Cortex of kidney (tissue), 1 donor: ENCODE measurements at places on chromosomes 2 and 18.

GRCh38 chr18:49886891-49887764 lies 73.8 kb upstream of the ACAA2 start:
- DNase-seq: no peak

- DNase-seq: no peak
Observed at GRCh38 chr2:8438996-8439395, 242.9 kb upstream of the ID2 start.

DNA sequence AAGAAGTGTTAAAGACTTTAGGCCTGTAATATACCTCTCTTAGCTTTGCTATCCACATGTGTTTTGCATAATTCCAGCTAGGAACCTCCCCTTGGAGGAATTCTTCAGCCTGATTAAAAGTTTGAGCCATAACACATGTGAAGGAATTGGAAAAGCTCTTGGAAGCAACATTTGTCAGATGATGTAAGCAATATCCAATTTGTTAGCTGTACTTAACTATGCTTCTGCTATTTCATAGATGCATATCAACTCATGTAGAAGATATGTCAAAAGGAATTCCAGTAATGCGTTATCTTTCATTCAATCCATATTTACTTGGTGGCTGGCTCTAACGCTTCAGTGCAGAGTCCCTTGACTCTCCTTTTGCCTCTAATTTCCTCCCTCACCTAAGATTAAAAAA lies 46.2 kb downstream of the PKP4 start:
- no peak for DNase-seq

GRCh38 chr2:3656762-3657721 lies 958 bp upstream of the ALLC start:
- no peak for DNase-seq

- no peak for DNase-seq
Observed at GRCh38 chr2:166417669-166418068, 41.9 kb upstream of the SCN9A start.

DNA sequence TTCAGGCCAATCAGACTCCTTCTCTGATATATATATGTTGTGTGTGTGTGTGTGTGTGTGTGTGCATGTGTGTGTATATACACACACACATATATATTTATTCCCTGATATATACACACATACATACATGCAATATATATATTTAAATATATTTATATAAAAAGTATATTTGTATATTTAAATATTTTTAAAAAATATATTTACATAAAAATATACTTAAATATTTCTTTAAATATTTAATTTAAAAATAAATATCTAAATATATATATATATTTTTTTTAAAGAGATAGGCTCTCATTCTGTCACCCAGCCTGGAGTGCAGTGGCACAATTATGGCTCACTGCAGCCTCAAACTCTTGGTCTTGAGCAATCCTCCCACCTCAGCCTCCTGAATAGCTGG lies 281.3 kb downstream of the DYSF start:
- DNase-seq: no peak

DNA sequence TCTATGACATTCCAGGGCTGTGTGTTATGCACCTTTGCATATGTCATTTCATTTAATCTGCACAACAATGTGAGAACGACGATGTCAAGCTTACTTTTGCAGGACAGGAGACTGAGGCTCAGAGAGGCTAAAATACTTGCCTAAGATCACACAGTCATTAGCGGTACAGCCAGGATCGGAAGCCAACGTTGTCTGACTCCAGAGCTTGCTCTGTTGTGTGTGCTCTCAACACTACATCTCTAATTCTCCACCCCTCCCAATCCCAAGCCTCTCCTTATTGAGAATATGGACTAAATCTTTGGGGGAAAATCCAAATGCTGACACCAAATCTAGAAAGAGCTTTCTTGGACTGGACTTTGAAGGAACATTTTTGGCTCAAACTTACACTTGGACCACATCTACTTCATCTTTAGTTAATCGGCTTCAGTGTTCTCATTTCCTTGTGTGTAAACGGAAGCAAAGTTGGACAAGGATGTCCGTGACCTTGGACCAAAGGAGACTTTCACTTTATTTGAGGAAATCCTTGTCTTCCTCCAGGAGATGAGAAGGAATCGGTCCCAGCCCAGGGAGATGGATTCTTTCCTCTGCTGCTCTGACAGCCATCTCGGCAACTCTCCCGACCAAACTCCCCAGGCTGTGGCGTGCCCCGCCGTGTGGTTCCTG lies 242.4 kb downstream of the LPIN1 start:
- no peak for DNase-seq

DNA sequence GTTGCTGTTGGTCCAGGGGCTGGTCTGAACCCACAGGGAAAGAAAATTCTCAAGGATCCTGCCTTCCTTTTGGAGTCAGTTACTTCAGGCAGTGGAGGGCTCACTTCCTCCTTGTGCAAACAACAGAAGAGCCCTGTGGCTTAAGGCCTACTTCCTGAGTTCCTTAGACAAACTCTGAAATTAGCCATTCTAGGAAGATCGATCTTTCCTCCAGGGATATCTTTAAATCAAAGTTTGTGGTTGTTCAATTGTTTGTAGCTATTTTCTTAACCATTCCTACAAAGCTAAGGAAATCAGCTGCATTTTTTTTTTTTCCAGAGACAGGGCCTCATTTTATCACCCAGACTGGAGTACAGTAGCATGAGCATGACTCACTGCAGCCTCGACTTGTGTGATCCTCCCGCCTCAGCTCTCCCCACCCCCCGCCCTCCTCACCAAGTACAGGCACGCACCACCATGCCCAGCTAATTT lies 156.0 kb downstream of the TANC1 start:
- DNase-seq: no peak

- no peak for DNase-seq
Observed at GRCh38 chr2:130807659-130808385, 28.9 kb upstream of the ARHGEF4 start.

DNA sequence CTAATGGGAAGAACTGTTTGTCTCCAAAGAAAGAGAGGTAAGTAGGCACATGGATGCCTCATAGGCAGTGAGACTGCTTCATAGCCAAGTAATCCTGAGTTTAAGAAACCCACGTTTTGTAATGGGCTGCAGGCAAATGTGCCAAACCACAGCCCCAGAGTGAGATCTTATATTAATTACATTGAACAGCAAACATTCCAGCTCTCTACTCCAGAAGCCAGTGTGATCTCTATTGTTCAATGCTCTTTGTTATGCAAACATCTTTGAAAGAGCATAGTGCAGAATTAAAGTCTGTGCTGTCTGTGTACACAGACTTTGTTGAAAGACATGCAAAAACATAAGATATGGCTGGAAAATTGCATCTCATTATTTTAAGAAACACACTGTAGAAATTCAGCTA lies 720.8 kb upstream of the REG3G start:
- DNase-seq: no peak

DNA sequence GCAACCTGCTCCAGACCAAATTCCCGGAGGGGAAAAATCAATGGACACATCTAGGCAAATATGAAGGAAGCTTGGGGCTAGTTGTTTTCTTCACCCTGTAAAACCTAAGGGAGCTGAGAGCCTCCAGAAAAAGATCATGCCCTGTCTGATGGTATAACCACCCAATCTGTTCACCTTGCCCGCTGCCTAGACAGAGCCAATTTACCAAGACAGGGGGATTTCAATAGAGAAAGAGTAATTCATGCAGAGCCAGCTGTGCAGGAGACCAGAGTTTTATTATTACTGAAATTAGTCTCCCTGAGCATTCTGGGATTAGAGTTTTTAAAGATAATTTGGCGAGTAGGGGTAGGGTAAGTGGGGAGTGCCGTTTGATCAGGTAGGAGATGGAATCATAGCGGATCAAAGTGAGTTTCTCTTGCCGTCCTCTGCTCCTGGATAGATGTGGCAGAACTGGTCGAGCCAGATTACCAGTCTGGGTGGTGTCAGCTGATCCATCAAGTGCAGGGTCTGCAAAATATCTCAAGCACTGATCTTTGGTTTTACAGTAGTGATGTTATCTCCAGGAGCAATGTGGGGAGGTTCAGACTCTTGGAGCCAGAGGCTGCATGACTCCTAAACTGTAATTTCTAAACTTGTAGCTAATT lies 35.1 kb upstream of the B4GALT6 start:
- no peak for DNase-seq

GRCh38 chr2:206800506-206801417 lies 35.4 kb downstream of the FASTKD2 start:
- no peak for DNase-seq

- DNase-seq: no peak
Observed at GRCh38 chr2:30527411-30527810, 80.4 kb downstream of the LCLAT1 start.

GRCh38 chr2:241734208-241734466 lies 293 bp upstream of the D2HGDH start:
- DNase-seq: no peak

DNA sequence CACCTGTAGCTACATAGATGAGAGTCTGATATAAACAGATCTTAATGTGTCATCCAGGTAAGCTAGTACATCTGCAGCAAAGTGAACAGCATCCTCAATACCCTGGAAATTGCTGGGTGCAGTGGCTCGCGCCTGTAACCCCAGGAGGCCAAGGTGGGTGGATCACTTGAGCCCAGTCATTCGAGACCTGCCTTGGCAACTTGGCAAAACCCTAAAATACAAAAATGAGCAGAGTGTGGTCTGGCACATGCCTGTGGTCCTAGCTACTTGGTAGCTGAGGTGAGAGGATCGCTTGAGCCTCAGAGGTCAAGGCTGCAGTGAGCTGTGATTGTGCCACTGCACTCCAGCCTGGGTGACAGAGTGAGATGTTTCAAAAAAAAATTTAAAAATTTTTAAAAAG lies 233.9 kb upstream of the SP5 start:
- DNase-seq: no peak

- DNase-seq: no peak
Observed at GRCh38 chr2:117613101-117613500, 201.4 kb upstream of the DDX18 start.

DNA sequence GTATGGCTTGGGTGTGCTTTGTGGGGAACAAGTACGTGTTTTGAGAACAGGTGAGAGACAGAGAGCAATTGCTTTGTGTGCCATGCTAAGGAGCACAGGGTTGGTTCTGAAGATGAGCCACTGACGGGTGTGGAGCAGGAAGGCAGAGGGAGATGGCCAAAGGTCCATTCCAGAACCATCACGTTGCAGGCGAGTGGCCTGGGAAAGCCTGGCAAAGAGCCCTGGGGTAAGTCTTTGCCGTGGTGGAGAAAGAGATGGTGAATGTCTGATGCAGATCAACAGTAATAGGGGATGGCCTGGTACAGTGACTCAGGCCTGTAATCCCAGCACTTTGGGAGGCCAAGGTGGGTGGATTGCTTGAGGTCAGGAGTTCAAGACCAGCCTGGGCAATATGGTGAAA lies 93.5 kb upstream of the ZNF521 start:
- DNase-seq: no peak

GRCh38 chr2:216497382-216498069 lies 1.1 kb upstream of the RPL37A start:
- no peak for DNase-seq

- DNase-seq: no peak
Observed at GRCh38 chr18:11883153-11883552, 25.0 kb downstream of the MPPE1 start.

GRCh38 chr2:229297247-229297646 lies 26.2 kb upstream of the PID1 start:
- DNase-seq: no peak

DNA sequence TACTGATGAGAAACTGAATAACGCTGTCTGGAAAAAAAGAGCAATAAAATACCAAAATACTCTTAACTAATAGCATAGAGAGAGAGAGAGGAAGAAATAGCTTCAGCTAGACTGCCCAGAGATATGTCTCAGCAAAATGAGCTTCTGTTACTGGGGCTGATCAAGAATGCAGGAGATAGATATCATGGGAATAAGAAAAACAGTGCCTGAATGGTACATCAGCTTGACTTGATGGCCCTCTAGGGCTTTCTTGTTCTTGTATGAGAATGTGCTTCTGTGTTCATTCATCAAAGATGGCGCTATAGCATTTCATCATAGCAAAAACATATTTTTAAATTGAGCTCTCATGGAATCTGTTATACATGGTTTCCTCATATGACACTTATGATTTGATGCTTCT lies 151.2 kb downstream of the CALCRL start:
- DNase-seq: no peak

GRCh38 chr2:118817469-118817868 lies 30.0 kb downstream of the EN1 start:
- no peak for DNase-seq

GRCh38 chr2:25332571-25332970 lies 9.2 kb downstream of the DNMT3A start:
- DNase-seq: no peak

DNA sequence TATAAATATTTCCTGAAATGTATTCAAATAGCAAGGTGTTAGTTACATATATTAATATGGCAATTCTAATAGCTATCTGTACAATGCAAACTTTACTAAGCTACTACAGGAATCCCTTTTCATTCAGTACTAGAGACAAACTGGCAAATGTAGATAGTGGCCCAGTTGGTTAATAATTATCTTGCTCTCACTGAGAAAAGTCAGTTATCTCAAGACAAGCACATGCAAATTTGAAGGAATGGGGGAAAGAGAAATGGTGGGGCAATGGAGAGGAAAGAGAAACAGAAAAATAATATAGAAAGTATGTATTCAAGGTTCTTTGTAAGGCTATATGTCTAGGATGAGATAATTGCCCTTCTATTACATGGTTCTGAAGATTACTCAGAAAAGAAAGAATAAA lies 280.0 kb downstream of the FIGN start:
- DNase-seq: no peak

- no peak for DNase-seq
Observed at GRCh38 chr2:54419388-54419787, 36.7 kb upstream of the SPTBN1 start.

DNA sequence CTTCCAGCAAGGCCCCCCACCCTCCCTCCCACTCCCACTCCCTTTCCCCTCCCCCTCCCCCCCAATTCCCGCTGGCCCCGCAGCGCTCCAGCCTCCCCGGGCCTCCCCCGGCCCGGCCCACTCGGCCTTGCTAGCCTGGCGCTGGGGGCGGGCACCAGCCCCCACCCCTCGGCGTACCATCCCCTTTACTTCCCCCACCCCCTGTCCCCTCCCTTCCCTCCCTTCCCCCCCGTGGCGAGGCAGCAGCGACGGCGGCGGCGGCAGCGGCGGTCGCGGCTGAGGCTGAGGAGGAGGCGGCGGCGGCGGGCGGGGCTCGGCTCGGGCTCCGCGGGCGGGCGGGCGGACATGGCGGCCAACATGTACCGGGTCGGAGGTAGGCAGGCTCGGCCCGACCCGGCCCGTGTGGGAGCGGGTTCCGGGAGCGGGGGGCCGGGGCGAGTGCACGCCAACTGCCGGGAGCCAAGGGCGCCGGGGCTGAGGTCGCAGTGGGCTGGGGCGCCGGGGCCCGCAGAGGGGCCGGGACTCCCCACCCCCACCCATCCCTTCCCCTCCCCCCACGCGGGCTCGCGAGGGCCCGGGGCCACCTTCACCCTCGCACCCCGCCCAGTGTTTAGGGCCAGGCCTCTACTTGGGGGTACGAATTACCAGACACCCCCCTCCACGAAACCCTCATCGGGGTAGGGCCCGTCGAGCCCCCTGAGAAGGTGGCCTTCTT lies at the start of gene MTA3:
Gene MTA3 (plus strand): TSS at position 232 of the 715 bp plus-strand sequence. CDS start 114 bp downstream, at position 346.
- no peak for DNase-seq

GRCh38 chr2:71479261-71479660 lies 25.9 kb downstream of the DYSF start:
- DNase-seq: no peak
